Activated naive CD8-positive, alpha-beta T cell treated with anti-CD3 and anti-CD28 coated beads, Interleukin-2, amount 50 U/mL, for 24 hours (primary cell): ENCODE measurements at places on chromosomes 6 and 20.

DNA sequence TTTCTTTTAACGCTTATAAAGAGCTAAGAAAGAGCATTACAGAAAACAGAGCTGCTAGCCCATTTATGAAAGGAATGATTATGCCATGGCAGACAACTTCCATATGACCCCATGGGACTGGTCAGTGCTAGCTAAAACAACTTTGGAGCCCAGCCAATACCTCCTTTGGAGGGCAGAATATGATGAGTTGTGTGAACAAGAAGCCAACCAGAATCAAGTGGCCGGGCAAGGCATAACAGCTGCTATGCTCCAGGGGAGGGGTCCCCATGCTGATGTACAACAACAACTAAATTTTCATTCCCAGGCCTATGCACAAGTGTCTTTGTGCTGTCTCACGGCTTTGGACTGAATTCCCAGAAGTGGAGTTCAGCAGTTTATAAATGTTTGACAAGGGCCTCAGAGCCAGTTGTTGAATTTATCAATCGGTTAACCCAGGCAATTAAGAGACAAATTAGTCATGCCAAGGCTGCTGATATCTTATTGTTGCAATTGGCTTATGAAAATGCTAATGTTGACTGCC, 65.0 kb upstream of the ASCC3 start:
- DNase-seq, result no peak

- no peak for DNase-seq
Measured at GRCh38 chr20:63682384-63683139, 13.9 kb upstream of the TNFRSF6B start.

GRCh38 chr6:36692220-36692619, 5.4 kb upstream of the RAB44 start:
- DNase-seq, result no peak

GRCh38 chr6:32975886-32976285, 7.5 kb downstream of the BRD2 start:
- no peak for DNase-seq

DNA sequence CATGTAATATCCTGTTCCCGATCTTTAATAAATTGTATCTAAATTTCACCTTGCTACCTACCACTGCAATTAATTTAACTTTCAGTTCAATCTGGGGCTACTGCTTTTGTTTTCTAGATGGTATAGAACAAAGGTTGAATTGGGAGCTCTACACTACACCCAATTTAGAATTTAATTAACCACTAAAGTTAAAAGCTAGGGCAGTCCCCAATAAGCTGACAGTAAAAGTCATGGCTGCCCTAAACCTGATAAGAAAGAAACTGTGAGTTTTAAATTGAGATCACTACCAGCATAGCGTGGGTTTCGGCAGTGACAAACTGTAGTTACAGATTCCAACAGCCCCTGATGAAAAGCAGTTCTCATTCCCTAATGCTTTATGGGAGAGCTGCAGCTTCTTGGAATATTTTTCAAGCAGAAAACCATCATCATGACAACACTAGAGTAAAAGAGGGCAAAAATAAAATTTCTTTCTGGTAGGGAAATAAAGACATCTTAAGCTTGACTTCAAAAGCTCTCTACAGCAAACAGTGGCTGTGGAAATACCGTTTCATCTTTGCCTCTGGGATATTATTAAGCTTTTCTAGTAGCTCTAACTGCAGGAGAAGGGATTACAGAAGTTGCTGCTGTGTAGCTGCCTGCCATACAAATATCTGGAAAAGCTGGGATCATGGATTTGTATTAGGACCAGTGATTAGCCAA, 1372.1 kb downstream of the EPHA7 start:
- DNase-seq, result no peak

DNA sequence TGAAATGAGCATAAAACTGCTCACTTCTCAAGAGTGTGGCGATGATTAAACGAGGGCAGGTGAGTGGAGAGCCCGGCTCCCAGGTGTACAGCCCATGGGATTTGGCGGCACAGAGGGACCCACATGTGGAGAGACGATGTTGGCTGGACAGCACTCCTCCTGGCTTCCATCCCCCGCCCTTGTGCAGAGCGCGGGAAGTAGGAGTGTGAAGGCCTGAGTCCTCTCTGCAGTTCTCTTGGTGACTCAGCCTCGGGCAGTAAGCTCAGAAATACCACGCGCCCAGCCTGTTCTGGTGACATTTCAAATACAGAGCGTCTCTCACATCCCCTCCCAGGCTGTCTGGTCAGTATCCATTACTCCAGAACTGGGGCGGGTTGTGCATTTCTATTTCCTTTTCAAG, 94.2 kb upstream of the SRSF6 start:
- no peak for DNase-seq

GRCh38 chr6:119179062-119179461, 100.6 kb upstream of the FAM184A start:
- no peak for DNase-seq

DNA sequence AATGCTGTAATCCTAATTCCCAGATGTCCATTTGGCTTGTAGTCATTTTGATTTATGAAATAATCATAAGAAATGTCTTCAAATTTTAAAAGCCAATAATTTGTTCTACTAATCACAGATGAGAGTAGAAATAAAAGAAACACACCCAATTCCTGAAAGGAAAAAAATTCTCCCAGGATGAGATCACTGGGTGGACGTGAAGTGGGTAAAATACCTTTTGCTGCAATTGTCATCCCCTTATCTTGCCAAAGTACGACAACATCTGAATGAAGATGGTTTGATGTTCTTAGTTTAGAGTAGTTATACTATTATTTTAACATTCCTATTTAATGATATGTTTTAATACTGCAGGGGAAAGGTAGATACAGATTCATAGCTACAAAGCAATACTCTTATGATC, 33.7 kb downstream of the MTHFD1L start:
- no peak for DNase-seq

GRCh38 chr20:56861590-56861989, 232.5 kb downstream of the TFAP2C start:
- DNase-seq, result no peak

GRCh38 chr6:159126590-159126989, 42.6 kb upstream of the FNDC1 start:
- DNase-seq, result no peak

DNA sequence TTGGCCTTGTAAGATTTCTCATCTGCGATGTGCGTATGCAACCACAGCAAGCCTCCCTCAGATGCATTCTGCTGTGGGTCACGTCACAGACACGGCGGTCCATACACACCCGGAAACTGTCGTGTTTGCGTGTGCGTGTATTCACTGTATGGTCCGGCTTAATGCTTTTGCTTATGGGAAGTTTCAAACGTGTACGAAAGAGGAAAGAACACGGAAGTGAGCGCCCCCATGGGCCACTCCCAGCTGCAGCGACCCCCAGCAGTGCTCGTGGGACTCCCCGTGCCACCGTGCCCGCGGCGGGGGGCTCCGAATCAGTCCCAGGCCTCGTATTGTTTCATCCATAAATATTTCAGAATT, 10.2 kb downstream of the DLL1 start:
- DNase-seq, result no peak

GRCh38 chr6:39322306-39322850, at the start of gene KCNK16:
Gene KCNK16, minus strand, starts transcription at chr6:39322702. Its CDS starts 162 bp downstream, at chr6:39322540.
- no peak for DNase-seq

DNA sequence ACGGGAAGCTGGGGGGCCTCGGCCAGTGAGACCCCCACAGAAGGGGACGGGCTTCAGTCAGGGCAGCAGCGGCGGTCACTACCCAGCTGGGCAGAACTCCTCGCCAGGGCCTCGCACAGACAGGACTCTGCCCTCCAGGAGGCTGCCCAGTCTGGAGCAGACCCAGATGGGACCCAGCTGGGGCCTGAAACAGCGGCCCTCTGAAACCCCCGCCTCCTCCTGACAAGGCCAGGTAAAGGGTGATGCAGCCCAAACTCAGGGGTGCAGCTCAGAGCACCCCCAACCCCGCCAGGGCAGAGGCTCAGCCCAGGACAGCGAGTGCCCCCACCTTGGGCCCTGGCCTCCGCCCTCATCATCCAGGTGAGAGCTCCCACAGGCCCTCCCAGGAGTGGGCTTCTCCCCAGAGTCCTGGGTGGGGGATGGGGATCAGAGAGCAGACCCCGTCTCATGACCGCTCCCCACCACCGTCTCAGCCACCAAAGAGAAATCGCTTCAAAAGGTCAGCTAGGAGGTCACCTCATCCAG, 2.2 kb downstream of the EEF1A2 start:
- no peak for DNase-seq

DNA sequence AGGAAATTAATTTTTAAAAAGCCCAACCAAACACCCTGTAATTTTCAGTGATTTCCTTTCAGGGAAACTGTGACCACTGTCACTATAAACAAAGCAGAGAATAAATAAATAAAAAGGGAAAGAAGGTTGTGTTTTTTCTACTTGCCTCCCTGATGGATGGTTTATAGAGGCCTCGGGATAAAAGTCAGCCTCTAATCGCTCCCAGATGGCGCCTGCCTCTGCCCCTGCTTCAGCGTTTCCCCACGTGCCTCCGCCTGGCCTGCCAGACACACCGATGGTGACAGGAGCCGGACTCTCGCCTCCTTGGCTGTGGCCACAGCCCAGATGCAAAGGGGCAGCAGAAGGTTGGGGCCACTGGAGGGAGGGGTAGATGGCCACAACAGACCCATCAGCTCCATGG, 327.7 kb downstream of the CDC5L start:
- DNase-seq, result no peak

GRCh38 chr20:10328897-10329255, 105.1 kb downstream of the MKKS start:
- no peak for DNase-seq

- DNase-seq, result no peak
Measured at GRCh38 chr6:7887278-7887991, 23.2 kb downstream of the TXNDC5 start.

- DNase-seq, result no peak
Measured at GRCh38 chr6:12653486-12653885, 63.1 kb upstream of the PHACTR1 start.

DNA sequence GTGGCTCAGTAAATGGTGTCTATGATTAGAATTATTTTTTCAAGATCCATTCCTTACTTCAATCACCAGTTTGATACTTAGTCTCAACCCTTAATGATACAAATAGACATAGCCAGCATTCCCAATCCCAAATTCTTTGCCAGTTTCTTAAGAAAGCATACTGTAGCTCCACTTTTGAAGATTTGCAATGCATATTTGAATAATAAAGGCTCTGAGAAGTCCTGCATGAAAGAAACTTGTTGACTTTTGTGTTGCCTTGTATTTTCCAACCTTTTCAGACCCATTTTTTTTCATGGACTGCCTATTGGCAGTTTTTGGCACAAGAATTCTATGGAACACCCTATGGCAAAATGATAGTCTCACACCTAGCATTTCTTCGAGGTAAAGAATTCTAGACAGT, 215.6 kb upstream of the CHD6 start:
- DNase-seq, result no peak

GRCh38 chr6:152721956-152722355, 24.3 kb downstream of the MYCT1 start:
- no peak for DNase-seq

DNA sequence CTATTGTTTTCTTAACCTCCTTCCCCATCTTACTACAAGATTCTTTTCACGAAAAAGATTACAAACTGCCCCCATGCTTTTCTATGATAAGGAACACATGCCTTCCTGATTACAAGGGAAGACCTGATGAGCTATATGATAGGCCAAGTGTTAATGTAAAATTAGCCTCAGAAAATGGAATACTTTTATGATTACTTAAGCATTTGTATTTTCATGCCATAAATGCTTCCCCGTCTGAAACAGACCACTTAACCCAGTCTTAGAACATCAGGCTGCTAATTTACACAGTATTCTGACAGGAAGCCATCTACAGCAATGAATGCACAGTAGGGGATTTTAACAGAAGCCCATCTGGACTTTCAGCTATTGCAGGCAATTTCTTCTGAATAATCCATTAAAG, 274.9 kb downstream of the HAO1 start:
- no peak for DNase-seq

GRCh38 chr6:121443971-121444541, 8.6 kb downstream of the GJA1 start:
- no peak for DNase-seq

GRCh38 chr6:24897186-24897585, 38.6 kb downstream of the RIPOR2 start:
- DNase-seq, result no peak

DNA sequence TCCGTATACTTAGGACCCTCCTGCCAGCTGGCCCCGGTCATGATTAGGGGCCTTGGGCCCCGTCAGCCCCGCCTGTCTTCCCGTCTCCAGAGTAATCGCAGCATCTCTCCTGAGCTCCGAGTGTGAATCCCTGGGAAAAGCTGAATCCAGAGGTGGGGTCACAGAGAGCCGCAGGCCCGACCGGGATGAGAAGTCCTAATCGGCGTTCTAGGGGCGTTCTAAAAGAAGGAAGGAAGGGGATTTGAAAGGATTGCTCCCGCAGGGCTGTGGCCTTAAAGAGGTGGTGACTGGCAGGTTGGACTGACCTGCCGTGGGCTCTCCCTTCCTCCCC, 371 bp downstream of the HMGN4 start:
- no peak for DNase-seq

DNA sequence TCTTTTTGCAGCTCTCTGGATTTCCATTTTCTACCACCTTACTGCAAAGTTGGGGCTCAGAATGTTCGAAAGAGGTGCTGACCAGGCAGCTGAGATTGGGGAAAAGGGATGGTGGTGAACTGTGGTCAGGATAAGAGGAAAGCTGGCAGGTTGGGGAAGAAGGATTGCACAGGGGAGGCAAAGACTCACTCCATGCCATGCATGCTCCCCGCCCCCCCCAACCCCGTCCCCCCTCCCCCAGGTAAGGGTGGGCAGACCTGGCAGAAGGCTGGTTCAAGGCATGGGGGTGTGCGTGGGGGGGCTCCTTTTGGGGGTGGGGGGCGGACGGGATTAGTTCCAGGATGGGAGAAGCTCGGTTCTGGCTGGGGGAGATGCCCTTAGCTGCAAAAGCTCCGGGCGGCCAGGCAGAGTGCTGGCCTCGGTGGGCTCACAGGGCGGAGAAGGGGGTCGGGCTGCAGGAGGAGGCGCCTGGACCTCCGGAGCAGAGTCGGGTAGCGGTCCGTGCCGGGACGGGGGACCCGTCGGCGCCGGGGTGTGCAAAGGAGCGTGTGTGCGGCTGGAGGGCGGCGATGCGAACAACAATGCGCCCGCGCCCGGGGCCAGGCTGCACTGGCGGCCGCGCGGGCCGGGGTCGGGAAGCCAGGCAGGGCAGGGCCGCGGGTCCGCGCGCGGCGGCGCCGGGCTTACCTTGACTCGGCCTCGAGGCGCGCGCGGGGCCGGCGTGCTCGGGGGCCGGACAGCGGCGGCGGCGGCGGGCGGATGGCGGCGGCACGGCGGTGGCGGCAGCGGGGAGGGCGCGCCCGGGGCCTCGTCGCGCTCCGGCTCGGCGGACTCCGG, 880 bp downstream of the ADNP start:
- peak; percentile 36 for DNase-seq

DNA sequence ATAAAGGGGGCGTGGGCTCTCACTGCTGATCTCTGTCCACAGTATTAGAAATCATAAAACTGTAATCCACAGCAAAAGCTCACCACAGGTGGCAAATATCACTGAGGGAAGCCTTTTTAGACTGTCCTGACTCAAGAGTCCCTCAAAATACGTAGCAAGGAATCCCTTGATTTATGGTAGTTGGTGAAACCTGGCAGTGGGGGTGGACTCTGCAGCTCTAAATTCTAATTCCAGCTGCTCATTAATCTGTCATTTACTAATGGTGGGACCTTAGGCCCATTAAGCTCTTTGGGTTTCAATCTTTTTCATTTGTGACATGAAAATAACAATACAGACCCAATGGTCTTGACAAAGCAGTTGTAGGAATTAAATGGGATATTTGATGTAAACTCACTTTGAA, 32.3 kb downstream of the GMDS start:
- no peak for DNase-seq

- DNase-seq, result no peak
Measured at GRCh38 chr6:35208419-35208818, 5.3 kb upstream of the SCUBE3 start.

- DNase-seq, result no peak
Measured at GRCh38 chr20:6686171-6686570, 81.3 kb upstream of the BMP2 start.
